ENCODE measurements at places on chromosomes 5 and 9.
A peak's percentile ranks its signal among the peaks of the same experiment; 100 is the strongest.

DNA sequence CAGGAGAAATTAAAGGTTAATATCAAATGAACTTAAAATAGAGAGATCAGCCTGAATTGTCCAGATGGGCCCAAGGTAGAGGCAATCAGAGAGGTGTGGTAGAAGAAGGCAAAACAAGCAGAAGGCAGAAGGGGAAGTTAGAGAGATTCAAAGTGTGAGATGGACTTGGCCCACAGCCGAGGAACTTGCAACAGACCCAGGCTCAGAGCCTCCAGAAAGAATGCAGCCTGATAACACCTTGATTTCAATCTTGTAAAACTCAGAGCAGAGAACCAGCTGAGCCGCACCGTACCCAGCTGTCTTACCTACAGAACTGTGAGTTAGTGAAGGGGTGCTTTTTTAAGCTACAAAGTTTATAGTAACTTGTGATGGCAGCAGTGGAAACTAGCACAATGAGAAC, 190.9 kb downstream of the RFK start:
- H3K4me3 ChIP-seq = no peak overlapping the region
- H3K27ac ChIP-seq = no peak overlapping the region
- no peak for DNase-seq
- H3K4me1 ChIP-seq = no peaks in the 10 kb centered on the region
- H3K27me3 ChIP-seq = no peaks in the 10 kb centered on the region

DNA sequence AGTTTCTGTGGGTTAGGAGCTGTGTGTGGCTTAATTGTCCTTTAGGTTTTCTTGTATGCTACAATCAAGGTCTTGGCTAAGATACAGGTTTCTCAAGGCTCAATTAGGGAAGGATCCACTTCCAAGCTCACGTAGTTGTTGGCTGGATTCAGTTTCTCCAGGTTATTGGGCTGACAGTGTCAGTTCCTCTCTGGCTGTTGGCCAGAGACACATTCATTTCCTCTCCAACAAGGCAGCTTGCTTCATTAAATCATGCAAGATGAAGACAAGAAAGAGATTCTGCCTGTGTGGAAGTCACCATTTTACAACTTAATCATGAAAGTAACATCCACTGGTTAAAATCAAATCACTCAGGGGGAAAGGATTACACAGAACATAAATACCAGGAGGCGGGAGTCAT, 275.7 kb upstream of the KIF2A start:
- H3K27ac ChIP-seq = no peak overlapping the region
- no peaks in the 10 kb centered on the region for H3K4me1 ChIP-seq
- H3K36me3 ChIP-seq = no peaks in the 10 kb centered on the region
- DNase-seq = no peak
- H3K27me3 ChIP-seq = 0 out of 2 replicates have a peak, but pooled peaks cover 5% of the 10 kb centered on the region
- no peak overlapping the region for H3K4me3 ChIP-seq

DNA sequence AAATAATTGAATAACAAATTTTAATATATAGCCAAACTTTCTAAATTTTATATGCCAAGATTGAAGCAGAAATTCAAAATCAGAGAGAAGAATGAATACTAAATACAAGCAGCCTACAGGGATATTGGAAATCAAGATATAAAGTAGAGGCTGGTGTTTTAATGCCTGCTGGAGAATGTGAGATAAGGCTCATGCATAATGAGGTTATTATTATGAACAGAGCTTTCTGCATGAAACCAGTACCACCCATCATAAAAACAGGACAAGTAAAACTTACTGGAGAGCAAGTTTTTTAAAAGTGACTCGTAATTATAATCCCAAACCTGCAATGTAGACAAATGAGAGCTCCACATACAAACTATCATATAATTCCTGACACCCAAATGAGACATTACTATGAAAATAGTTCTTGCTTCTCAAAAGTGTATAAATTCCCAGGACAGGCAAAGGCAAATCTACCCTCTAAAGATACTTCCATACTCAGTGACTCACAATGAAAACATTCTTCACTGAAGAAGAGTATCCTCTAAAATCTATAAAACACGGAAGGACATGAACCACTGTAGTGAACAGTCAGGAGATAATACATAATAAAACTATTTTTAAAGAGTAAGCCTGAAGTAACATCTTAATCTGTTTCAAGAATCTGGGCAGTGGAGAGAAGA, 532.0 kb upstream of the GRAMD2B start:
- peak; percentile 9 for DNase-seq
- no peak overlapping the region for H3K4me3 ChIP-seq
- no peaks in the 10 kb centered on the region for H3K4me1 ChIP-seq
- no peaks in the 10 kb centered on the region for H3K27me3 ChIP-seq
- H3K27ac ChIP-seq = no peak overlapping the region

DNA sequence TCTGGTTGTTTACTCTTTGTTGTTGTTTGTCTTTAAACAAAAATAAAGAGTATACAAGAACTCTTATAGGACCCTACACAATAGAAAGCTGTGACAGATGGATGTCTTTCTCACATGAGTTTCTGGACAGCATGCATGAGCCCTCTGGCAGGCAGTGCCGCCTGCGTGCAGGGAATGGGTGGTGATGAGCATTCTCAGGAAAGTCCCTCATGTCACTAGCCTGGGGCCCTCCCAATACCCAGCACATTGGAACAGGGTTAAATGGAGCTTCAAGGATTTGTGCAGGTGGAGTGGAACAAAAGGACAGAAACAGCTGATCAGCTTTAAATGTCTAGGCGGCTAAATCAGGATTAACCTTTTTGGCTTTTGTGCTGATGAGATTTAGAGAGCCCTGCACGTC, 181.0 kb upstream of the CD180 start:
- DNase-seq = no peak
- no peaks in the 10 kb centered on the region for H3K4me1 ChIP-seq
- H3K27me3 ChIP-seq = no peaks in the 10 kb centered on the region
- no peak overlapping the region for H3K4me3 ChIP-seq

DNA sequence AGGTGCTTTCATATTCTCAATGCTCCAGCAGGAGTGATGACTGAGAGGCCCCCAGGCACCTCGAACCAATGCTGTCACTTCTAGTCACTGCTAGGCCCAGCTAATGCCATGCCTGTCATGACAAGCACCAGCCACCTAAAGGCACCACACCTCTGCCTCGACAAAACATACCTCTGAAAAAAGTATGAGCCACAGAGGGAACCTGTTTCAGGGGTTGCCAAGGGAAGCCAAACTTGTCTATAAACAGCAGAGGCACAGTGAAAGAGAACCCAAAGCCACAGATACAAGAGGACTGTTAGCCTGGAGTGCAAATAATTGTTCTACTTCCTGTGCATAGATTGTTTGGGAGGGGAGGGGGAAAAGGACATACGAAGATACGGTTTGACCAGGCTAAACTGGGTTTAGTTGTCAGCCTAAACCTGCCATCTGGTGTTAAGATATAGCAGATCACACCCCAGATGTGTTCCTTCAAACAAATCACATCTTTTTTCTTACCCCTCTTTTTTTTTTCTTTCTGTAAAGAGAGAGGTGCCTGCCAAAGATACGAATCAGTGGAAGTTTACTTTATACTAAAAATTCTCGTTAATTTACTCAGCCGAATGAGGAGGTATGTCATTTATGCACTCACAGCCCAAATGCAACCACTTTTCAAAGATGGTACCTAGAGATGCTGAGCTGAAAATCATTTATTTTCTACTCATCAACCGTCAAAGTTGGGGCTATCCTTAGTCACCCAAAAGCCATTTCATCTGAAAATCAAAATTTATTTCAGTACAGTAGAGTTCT, 45.7 kb downstream of the BNC2 start:
- H3K36me3 ChIP-seq = no peaks in the 10 kb centered on the region
- DNase-seq = no peak
- H3K27ac ChIP-seq = peak overlapping the region; percentile 31
- peaks cover 38% of the 10 kb centered on the region for H3K4me1 ChIP-seq

DNA sequence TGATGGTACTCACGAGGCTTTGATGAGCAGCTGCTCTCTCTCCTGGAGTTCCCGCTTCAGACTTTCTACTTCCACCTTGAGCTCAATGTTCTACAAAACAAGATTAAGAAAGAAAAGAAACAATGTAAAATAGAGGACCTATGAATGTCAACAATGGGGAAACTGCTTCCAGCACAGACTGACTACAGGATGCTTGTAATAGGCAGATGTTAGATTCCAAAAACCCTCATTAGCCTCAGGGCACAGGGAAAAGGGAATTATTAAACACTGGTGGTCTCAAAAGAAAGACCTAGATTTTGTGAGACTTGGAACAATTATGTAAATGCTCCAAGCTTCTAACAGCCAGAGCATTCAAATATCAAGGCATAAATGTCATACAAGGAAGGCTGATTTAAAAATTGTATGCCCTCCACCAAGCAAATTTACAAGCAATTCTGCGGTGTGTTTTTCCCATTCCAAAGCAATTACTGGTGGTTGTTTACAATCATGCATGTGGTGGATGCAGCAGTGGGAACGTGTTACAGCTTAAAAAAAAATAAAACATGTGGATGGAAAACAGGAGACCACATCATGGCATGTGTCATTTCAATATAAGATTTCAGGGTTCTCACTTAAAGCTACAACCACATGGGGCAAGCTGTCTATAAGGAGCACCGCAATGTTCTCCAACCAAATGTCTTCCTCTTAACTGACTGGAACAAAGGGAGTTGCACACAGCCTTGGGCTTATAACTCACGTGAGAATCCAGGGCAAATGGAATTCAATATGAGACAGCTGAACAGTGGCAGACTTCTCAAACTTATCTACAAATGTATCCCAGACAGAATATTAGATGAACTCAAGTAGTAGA, 34.0 kb downstream of the CDK5RAP2 start:
- no peaks in the 10 kb centered on the region for H3K27me3 ChIP-seq
- DNase-seq = no peak
- H3K4me3 ChIP-seq = no peak overlapping the region
- no peak overlapping the region for H3K27ac ChIP-seq
- H3K4me1 ChIP-seq = peaks cover 5% of the 10 kb centered on the region

GRCh38 chr9:69671879-69672595, at the start of gene APBA1:
Gene APBA1 (minus strand): TSS chr9:69672371.
- H3K4me3 ChIP-seq = peak within 1 kb of the TSS; percentile 75
- H3K27ac ChIP-seq = no peak within 1 kb of the TSS
- H3K4me1 ChIP-seq = peaks cover 34% of the 10 kb centered on the region
- H3K36me3 ChIP-seq = no peaks in the 10 kb centered on the region

GRCh38 chr5:17816505-17816904, 182.2 kb downstream of the TAF11L14 start:
- no peak overlapping the region for H3K4me3 ChIP-seq
- no peak overlapping the region for H3K27ac ChIP-seq
- no peaks in the 10 kb centered on the region for H3K4me1 ChIP-seq

DNA sequence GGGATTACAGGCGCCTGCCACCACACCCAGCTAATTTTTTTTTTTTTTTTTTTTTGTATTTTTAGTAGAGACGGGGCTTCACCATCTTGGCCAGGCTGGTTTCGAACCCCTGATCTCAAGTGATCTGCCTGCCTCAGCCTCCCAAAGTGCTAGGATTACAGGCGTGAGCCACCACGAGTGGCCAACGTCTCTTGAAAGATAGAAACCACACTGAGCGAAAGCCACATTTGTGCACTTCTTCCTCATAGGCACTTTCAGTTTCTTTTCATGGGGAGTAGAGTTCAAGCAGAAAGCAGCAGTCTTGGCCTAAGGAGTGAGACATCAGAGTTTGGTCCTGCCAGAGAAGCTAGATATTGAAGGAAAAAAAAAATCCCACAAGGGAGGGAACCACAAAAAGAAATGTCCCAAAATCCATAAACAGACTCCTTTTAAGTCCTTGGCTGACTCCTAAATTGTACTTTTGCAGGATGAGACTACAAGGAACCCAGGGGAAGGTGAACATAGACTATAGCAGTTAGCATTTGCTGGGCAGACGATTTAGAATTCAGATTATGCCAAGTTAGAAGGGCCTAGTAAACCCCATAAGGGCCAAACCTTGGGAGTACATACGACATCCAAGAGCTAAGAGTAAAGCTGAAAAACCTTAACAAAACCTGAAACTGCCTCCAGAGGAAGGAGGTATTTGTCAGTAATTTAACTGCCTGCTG, 43.9 kb upstream of the GLIPR2 start:
- peaks cover 31% of the 10 kb centered on the region for H3K4me1 ChIP-seq
- no peak overlapping the region for H3K4me3 ChIP-seq
- no peaks in the 10 kb centered on the region for H3K36me3 ChIP-seq
- peak overlapping the region; percentile 97 for H3K27ac ChIP-seq
- no peak for DNase-seq

DNA sequence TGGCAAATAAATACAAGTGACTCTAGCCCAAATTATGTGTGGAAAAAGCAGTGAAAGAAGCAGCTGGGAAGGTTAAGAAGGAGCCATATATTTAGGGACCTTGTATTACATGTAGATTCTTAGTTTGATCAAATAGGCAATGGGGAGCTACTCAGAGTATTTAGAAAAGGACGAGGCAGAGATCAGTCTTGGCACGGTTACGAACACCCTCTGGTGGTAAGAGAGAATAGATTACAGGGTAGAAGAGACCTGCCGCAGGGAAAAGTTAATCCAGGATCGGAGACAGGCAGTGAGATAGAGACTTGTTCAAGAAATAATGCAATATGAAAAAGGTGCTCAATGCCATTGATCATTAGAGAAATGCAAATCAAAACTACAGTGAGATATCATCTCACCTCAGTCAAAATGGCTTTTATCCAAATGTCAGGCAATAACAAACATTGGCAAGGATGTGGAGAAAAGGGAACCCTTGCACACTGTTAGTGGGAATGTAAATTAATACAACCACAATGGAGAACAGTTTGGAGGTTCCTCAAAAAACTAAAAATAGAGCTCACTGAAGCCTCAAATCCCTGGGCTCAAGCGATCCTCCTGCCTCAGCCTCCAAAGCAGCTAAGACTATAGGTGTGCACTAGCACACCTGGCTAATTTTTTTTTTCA, 12.0 kb downstream of the INIP start:
- no peaks in the 10 kb centered on the region for H3K27me3 ChIP-seq
- no peak overlapping the region for H3K4me3 ChIP-seq
- no peak overlapping the region for H3K27ac ChIP-seq
- H3K4me1 ChIP-seq = no peaks in the 10 kb centered on the region
- no peak for DNase-seq

DNA sequence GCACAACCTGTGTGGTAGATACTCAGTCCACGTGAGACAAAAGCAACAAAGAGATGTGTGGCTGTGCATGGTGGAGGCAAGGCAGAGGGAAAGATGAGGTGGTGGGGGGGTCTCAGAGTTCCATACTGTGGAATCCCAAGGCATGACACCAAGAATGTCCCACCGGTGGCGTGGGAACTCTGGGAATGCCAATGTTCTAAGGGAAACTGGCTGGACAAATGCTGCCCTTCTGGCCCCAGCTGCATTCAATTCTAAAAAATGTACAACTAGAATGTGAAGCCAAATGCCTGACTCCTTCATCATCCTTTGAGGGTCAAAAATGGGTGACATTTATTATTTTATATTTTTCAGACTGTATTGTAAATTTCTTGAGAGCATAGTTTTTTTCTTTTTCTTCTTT, 58.2 kb upstream of the EQTN start:
- DNase-seq = no peak
- H3K27ac ChIP-seq = no peak overlapping the region
- no peaks in the 10 kb centered on the region for H3K27me3 ChIP-seq
- no peaks in the 10 kb centered on the region for H3K4me1 ChIP-seq
